ENCODE measurements at places on chromosomes 11 and 22.

DNA sequence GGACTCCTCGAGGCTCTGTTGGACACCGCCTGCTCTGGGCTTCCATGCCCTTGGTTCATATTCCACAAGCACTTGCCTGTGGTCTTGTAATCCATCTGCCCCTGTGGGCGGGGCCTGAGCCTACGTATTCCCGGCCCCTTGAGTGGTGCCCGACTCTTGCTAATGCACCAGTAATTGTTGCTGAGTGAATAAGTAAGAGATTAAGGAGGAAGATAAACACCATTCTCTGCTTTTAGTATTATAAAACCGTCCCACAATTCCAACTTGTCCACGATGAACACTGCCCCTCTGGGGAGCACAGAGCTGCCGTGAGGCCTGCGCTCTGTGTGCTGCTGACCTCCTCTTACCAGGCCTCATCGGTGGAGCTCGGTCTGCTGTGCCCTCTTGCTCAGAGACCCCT is 50.3 kb downstream of the MICAL2 start:
- DNase-seq: no peak

GRCh38 chr11:65403607-65404121 is 17.2 kb downstream of the FRMD8 start:
- DNase-seq: no peak

GRCh38 chr22:27785831-27786230 is 15.7 kb downstream of the MN1 start:
- no peak for DNase-seq

GRCh38 chr22:29478326-29479276 is 1.4 kb upstream of the NEFH start:
- DNase-seq: peak; percentile 55

DNA sequence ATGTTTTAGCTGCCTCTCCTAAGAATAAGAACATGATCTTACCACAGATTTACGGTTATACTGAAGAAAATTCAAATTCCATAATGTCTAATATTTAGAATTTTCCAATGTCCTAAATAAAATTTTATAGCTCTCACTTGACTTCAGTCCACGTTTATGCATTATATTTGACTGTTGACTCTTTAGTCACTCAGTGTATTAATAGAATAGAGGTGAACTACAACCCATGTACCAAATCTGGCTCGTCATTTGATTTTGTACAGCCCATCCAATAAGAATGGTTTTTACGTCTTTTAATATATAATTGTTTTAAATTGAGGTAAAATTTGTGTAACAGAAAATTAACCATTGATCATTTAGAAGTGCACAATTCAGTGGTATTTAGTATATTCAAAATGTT is 34.9 kb downstream of the KDM2A start:
- DNase-seq: no peak

DNA sequence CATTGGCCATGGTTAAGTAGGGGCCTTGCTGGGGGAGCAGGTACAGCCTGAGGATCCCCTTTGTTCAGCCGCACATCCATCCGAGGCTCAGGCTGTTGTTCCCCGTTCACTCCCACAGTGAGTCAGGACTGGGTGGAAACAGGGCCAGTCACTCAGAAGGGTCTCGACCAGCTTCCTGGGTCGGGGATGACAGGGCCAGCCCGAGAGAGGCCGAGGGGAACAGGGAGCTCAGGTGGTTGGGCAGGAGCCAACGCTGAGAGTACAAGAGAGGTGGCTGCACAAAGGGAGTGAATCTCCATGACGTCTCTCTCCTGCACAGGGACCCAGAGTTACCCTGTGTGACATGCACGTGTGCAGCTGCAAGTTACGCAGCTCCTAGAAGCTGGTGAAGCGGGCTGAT is 97.2 kb upstream of the SHANK2 start:
- no peak for DNase-seq

- peak; percentile 55 for DNase-seq
Observed at GRCh38 chr11:114399490-114400215, 658 bp downstream of the C11orf71 start.

DNA sequence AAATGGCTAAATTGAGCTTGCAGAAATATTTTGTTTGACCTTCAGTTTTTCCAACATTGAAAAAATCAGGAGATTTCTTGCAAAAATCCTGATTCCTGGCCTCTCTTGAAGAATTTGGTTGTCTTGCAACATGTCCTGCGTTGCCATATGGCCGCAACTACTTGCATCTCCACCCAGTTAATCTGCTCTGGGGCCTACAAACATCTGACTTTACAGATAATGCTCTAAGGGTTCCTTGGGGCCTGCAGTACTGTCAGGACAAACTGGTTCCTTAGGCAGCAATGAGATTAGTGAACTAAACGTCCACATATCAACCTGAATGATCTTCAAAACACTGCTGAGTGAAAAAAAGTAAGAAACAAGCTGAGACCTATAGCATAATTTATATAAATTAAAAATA is 36.6 kb upstream of the FEZ1 start:
- no peak for DNase-seq

- DNase-seq: no peak
Observed at GRCh38 chr11:36360826-36361415, 64.8 kb downstream of the PRR5L start.

DNA sequence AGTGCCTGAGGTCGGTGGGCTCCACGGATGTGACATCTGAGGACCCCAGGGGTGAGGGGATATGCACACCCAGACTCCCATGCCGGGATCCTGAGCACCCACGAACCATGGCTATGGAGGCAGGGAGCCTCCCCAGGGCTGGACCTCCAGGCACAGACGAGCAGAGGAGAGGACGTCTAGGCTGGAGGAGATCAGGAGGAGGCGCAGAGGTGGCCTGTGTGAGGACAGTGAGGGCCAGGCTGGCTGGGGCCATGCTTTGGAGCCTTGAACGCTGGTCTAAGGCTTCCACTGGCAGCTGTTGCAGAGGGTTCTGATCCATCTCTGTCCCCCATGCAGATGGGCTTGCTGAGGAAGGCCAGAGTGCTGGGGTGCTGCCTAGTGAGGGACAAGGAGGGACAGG is 29.0 kb downstream of the FGF4 start:
- DNase-seq: no peak

GRCh38 chr22:47190957-47191670 is 428.7 kb downstream of the TBC1D22A start:
- DNase-seq: no peak

- DNase-seq: no peak
Observed at GRCh38 chr11:118939953-118940598, 14.3 kb upstream of the BCL9L start.

- no peak for DNase-seq
Observed at GRCh38 chr11:15697437-15698236, 582.9 kb downstream of the INSC start.

GRCh38 chr11:114847306-114847975 is 169.1 kb downstream of the NXPE2 start:
- no peak for DNase-seq

DNA sequence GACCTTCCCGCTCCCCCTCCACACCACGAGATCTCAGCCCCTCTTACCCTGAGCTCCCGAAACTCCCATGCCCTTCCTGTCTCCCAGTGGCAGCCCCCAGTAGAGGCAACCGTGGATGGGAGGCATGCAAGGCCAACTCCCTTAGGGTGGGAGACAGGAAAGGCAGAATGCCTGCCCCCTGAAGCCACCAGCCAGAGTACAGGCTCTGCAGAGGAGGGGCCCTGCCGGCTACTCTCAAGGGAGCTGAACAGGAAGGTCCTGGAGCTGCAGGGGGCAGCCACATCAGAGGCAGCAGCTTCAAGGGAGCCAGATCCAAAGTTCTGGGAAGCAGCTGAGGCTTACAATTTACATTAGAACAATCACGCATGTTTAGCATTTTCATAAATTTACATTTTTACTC is 38.3 kb downstream of the PDE2A start:
- DNase-seq: no peak

- DNase-seq: no peak
Observed at GRCh38 chr11:17724020-17724908, 4.9 kb downstream of the MYOD1 start.

DNA sequence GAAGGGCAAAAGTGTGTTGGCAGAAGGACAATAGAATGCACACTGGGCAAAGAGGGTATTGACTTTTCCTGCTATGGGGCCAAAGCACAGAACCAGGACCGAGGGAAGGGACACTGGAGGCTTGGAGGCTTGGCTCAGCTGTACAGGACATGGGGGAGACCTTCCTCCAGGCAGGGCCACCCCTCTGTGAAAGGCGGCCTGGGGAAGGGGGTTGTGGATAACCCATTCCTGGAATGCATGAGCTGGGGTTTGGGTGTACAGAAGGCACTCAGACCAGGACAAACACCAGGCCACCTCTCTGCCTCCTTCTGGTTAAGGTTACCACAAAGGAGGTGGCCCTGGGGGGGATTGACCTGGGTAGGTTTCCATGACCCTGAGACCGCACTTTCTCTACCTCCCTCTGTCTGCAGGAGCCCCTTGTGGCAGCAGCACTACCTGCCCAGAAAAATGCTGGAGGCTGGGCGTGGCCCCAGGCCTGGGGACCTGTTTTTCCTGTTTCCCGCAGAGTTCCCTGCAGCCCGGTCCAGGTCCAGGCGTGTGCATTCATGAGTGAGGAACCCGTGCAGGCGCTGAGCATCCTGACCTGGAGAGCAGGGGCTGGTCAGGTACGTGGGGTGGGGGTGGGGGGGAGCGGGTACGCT is 9.6 kb downstream of the P2RY2 start:
- no peak for DNase-seq

- DNase-seq: no peak
Observed at GRCh38 chr11:96061730-96062129, 137.8 kb upstream of the MTMR2 start.

DNA sequence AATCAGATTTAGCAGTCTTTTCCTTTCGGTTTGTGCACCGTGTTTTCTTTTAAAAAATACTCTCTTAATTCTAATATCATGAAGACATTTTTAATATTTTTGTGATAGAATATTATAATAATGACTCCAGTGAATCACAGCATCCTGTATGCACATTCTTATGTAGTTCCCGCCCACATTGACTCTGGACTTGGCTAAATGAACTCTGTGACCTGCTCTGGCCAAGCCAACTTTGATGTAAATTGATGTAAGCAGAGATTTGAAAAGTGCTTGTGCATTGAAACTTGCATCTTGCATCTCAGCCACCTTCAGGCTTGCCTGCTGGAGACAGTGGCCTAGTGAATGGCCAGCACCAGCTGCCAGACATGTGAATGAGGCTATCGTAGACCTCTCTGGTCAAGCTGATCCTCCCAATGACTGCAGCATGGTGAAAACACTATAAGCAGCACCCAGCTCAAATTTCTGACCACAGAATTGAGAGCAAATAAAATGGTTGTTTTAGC is 29.2 kb upstream of the PGM2L1 start:
- DNase-seq: no peak

DNA sequence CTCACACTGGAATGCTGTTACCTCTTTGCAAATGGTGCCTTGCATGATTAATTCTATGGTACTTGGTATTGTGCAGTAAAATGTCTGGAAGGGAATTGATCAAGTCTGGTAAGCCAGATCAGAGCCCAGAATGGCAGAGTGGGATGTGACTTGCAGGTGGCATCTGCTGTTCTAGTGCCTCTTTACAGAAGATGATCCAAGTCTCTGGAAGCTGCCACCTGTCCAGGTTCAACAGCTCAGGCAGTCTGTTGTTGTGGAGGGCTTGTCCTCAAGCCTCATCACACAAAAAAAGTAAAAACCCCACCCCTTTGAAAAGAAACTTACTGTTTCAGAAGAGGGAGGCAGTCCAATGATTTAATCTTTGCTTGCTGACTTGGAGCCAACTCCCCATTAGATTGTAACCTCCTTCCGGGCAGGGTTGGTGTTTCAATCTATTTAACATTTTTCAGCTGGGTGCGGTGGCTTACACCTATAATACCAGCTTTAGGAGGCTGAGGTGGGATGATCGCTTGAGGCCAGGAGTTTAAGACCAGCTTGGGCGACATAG is 17.1 kb downstream of the ZNRF3 start:
- DNase-seq: no peak

- DNase-seq: no peak
Observed at GRCh38 chr11:62599901-62600300, 1.8 kb downstream of the MTA2 start.

GRCh38 chr11:11171285-11171684 is 181.8 kb downstream of the CSNK2A3 start:
- DNase-seq: no peak

DNA sequence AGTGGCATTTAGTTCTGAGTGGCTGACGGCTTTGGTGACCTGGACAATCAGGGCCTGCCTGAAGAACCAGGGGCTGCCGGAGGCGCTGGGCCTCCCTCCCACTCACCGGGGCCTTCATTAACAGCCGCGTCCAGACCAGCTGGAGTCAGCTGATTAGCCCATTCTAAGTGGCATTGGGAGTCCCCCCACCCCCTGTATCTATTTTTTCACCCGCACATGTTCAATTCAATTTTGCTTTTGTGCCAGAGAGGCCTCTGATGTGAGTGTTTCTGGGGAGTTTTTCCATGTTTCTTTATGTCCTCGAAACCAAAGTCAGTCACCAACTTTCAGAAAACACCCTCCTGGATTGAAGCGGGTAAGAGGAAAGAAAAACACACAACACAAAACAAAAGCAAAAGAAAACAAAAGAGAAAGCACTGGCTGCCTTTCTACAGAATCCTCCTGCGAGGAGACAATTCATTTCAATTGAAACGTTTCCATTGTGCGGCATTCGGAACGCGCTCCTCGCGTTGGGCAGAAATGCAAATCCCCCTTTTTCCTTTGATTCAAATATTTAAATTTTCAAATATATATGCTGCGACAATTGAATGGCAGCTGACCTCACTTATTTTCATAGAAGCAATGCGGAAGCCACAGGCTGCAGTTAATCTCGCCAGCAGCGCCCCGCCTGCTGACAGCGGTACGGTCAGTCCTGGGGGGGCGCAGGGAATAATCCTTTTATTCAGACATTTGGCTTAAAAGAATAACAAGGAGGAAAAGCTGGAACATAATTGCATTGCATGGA is 17.7 kb downstream of the CDKN1C start:
- no peak for DNase-seq

DNA sequence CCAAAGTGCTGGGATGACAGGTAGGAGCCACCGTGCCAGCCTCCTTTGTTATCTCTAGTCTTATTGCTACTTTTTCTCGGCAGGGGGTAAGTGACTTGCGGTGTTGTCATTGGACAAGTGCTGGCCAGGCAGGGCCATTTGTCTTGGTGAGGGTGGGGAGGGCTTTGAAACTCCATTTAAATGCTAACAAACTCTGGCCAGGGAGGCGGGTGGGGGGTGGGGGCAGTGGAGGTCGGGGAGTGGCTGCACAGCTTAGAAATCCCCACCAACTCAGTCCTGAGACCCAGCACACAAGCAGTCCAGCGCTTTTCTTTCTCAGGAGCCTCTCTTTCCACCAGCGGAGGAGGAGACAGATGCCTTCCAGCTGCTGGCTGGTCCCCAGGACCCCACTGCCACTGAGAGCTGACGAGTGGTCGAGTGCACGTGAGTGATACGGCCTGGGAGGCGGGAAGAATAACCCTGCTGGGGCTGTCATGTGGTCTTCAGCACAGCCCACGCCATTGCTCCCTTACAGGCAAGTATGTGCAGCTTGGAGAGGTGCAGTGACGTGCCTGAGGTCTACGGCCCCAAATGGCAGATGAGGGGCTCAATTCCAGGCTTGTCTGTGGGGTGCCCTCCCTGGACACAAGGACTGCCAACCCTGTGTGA is 24.2 kb upstream of the OSBPL5 start:
- DNase-seq: no peak

GRCh38 chr11:134441281-134441680 is 29.2 kb upstream of the B3GAT1 start:
- no peak for DNase-seq
